ENCODE measurements at places on chromosomes 12 and 14.

DNA sequence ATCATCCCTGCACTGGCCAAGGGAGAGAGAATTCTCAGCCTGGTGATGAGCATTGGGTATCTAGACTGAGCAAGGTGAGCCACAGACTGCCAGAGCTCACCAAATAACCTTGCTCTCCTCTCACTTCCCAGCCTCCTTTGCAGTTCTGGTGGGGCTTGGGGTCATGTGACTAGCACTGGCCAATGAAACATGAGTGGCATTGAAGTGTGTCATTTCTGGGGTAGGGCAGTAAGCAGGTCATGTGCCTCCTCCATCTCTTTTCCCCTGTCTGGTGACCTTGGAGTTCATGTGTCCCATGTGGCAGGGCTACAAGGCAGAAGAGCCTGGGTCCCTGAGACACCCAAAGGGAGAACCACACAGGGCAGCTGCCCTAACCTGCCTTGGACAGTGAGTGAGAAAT lies 3.6 kb upstream of the KRT72 start:
- DNase-seq = peak; percentile 19

DNA sequence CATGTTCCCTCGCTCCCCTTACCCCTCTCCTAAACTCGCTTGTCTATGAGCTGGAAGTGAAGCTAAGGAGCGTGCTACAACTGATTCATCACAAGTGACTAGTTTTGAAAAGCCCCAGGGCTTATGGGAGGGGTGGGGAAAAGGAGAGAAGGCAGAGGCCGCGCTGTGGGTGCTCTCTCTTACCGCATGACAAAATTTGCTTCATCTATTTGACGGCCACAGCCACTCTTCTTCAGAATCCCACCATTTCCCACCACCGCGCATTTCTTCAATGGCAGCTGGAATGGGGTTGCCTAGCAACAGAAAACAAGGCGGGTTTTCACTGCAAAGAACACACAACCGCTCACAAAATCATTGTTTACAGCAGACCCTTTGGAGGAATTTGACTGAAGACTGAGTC lies 79.4 kb downstream of the ST8SIA1 start:
- no peak for DNase-seq

DNA sequence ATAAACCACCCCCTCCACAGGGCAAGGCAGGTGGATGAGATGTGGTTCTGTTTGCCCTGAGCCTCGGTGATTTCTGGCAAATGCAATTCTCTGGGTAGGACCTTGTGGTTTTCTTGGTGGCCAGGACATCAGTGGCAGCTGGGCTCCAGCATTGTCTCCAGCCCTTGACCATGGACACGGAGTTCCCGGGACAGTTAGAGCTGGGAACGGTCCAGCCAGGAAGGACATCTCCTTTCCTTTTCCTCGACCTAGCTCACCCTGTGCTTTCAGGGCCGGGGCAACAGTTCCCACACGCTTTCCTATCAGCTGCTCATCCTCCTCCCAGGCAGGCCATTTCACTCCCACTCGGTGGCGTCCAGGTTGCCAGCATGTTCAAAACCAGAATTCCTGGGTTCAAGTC lies 9.2 kb downstream of the SERPINA4 start:
- no peak for DNase-seq

DNA sequence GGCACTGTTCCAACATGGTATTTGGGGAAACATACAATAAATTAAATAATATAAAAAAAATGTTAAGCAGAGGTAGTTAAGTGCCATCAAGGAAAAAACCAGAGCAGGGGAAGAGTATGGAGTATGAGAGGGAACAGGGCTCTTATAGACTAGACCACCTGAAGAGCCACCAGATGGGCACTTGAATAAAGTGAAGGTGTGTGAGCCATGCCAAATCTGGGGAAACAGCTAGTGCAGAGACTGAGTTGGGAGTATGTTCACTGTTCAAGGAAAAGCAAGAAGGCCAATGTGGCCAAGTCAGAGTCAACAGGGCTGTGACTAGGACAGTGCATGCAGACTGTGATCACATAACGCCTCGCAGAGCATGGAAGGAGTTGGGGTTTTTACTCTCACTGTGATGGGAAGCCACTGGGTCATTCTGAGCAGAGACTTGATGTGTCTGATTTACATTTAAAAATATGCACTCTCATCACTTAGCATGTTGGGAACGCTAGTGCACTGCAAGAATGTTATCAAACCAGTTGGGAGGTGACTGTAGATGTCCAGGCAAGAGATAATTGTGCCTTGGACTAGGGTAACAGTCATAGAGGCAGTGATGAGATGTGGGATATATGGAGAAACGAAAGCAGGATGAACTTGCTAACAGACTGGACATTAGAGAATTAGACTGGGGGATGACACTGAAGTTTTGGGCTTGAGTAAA lies 25.6 kb downstream of the NDUFA12 start:
- no peak for DNase-seq

- no peak for DNase-seq
Measured at GRCh38 chr12:117069926-117070900, 29.0 kb downstream of the TESC start.

DNA sequence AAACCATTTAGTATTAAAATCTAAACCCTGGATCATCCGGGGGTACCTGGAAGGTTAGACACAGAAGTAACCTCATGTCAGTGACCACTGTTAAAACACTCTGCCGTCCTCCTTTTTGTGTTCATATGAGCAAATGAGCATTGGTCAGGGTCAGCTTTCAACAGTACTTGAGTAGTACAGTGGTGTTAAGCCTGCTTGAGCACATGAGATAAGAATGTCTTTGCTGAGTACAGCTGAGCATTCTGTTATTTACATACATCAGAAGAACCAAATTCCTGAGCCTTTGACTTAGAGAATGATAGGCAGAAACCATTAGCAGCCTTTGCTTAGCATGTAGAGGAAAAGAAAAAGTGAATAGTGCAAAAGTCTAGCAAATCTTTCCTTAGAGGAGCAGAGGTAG lies 38.6 kb upstream of the LRTM2 start:
- DNase-seq = no peak

DNA sequence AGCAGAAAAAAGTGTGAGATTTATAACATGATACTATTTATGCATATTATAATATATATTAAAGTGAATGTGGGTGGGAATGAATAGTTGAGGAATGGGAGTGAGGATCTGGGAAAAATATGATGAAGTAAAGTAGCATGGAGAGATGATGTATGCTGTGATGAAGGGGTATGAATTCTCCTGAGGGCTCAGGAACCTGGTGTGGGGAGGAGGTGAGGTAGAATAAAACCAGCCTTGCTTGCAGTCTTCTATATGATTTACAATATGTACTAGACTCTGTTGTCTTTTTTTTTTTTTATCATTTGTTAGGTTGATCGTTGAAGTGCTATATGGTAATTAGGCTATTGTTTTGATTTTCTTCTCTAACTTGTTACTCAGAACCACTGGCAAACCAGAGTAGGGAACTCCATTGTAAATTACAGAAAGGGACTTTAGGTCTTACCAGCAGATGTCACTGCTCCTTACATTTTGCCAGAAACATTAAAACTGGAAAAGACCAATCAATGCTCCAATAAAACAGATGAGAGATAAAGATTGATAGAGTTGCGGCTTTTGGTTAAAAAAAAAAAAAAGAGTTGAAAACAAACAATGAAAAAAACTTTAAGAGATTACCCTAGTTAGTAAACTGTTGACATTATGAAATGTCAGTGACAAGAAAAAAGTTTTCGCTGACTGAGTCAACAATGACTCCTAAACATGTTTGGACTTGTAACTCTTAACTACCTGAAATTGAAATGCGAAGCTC lies 39.9 kb downstream of the ATL1 start:
- no peak for DNase-seq

GRCh38 chr12:93176610-93177126 lies 201.1 kb upstream of the NUDT4 start:
- DNase-seq = no peak

DNA sequence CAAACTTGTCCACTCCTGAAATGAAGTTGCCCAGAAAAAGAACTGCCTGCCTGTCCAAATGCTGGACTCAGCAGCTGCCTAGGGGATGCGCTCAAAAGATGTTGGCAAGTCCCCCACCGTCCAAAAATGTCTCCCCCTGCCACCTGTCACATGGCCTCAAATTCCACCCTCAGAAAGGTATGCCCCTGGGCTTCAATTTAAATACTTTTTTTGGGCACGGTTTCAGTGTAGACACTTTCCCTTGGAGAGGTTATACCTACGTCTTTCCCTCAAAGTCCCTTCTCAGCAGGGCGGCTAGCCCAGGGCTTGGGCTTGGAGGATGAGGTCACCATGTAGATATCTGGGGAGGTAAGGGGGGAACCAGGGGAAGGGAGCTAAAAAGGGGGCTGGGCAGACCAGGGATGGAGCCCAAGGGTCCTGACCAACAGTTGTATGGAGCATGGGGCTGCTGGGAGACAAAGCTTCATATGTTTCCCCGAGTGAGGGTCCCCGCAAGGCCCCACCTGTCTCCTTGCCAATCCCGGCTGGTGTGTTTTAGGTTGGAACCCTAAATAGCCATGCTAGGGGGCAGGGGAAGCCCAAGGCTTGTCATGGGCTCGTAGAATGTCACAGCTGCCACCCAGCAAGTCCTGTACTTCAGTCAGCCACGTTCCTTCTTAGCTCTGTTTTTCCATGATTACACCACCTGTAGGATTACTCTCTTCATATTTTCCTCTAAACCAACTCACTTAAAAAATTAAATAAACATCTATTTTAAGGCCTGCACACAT lies 131.2 kb upstream of the TBX3 start:
- DNase-seq = no peak

GRCh38 chr14:24093207-24093900 lies 757 bp upstream of the PCK2 start:
- no peak for DNase-seq

GRCh38 chr12:58916161-58916621 lies 4.1 kb downstream of the LRIG3 start:
- DNase-seq = no peak

DNA sequence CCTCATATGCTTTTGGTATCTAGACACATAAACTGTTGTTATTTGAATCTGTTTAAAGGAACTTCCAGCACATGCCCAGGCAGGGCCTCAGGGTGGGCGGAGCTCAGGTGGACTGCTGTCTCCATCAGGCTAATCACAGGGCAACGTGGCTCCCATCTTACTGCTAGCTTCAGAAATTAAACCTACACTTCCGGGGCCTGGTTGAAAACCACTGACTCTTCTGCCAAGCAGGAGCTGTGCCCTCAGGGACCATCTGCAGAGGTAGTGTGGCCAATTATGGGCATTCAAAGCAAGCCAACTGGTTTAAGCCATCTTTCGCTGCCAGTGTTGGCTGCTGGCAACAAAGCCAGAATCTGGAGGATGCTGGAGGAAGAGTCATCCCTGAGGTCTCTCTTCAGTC lies 97.5 kb downstream of the TMX1 start:
- DNase-seq = no peak

- DNase-seq = peak; percentile 98
Measured at GRCh38 chr14:75258803-75259509, 19.7 kb upstream of the FOS start.

DNA sequence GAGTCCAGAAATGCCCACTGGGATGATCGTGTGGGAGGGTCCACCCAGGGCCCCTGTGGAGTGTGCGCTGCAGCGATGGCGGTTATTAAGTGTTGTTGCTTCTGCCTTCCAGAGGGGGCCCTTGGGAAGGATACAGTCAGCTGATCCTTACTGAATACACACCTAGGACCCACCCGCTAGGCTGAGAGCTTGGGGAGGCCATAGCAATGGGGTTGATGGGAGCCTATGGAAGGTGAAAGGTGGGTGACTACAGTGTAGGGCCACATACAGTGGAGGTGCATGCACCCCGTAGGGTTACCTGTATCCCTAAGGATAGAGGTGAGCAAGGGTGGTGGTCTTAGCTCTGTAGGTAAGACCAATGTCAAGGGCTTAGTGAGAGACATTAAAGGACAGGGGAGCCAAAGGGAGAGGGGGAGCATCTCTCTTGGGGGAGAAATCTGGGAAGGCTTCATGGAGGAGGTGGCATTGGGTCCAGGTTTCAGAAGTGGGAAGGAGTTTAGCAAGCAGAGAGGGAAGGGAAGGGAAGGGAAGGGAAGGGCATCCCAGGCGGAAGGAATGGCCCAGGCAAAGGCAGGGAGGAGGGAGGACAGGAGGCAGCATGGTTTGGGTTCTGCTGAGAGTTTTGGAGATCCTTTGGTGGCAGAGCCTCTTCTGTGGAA lies 73.1 kb upstream of the RIN3 start:
- DNase-seq = no peak

DNA sequence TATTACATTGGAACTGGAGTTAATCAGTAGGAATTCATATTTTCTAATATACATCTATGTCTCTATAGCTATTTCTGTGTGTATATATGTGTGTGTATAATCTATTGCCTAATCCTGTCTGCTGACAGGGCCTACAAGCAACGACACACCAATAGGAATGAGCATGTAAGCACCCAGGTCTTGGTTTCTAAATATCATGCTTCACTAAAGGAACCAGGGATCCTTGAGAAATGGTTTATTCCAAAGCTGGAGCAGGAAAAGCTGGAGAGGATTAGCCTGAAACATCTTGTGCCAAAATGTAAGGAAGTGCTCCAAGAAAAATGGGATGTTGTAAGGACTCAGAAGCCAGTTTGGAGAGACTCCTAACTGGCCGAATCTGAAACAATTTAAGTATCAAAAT lies 29.3 kb upstream of the LGALS3 start:
- no peak for DNase-seq

DNA sequence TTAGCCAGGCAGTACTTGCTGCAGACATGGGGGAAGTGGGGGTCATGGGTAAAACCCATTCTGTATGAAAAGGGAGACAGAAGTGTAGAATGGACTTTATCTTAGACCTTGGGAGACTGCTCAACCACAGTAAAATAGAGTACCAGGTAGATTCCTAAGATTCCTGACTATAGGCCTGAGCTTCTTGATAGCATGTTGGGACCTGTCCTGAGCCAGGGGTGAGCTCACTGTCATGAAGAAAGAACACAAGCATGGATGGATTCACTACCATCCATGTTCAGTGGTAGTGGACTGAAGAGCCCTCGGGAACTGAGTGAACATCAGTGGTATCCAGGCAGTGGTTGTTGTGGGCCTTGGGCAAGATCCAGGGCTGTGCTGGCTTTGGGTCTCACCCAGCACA lies 1003.8 kb downstream of the TMTC2 start:
- no peak for DNase-seq

DNA sequence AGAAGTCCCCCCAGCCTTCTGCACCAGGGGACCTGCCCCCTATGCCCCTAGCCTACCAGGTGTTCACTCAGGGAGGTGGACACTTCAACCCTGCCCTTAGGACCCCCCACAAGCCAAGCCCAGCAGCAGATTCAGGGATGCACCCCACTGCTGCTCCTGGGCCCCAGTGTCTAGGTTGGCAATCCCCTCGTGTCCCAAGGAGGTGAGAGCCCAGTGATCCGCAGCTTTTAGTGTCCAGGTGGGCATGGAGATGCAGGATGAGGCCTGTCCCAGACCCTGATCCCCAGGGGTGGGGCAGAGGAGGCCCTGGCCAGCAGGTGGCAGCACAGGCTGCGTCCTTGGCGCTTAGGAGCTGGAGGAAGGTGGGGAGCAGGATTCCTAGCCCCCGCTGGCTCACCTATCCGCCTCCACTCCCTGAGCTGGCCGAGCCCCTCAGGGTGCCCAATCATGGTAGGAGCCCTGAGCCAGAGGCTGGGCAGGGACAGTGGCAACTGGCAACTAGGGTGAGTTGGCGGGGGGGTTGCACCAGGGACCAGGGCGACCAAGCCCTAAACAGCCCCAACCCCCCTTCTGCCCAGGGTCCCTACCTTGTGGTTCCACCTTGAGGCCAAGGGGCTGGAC lies 4.1 kb downstream of the CKB start:
- peak; percentile 78 for DNase-seq
